ENCODE measurements at places on chromosomes 12 and 14. TPM values are rescaled to one million over a fixed set of nuclear protein-coding genes. Genes with fewer than 3 reads are reported as not detected.

DNA sequence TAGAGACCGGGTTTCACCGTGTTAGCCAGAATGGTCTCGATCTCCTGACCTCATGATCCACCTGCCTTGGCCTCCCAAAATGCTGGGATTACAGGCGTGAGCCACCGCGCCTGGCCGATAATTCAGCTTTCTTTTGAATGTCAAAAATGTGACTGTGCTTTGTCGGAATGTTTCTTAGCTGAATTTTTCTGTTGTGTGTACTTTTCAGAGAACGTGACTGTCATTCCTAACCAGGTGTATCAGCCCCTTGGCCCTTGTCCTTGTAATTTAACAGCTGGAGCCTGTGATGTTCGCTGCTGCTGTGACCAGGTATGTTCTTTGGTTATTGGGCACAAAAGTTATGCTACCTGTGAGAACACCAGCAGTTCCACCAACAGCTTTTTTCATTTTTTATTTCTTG, 8.1 kb downstream of the TCTN2 start:
- no peak for DNase-seq

NFATC4 gene
- 10.7 TPM for total RNA-seq

PIANP gene
- not detected for total RNA-seq

- DNase-seq: no peak
Measured at GRCh38 chr12:20039562-20039961, 328.8 kb upstream of the PDE3A start.
